Right atrium auricular region (tissue), 2 donors: ENCODE measurements at places on chromosomes 1 and 21.

DNA sequence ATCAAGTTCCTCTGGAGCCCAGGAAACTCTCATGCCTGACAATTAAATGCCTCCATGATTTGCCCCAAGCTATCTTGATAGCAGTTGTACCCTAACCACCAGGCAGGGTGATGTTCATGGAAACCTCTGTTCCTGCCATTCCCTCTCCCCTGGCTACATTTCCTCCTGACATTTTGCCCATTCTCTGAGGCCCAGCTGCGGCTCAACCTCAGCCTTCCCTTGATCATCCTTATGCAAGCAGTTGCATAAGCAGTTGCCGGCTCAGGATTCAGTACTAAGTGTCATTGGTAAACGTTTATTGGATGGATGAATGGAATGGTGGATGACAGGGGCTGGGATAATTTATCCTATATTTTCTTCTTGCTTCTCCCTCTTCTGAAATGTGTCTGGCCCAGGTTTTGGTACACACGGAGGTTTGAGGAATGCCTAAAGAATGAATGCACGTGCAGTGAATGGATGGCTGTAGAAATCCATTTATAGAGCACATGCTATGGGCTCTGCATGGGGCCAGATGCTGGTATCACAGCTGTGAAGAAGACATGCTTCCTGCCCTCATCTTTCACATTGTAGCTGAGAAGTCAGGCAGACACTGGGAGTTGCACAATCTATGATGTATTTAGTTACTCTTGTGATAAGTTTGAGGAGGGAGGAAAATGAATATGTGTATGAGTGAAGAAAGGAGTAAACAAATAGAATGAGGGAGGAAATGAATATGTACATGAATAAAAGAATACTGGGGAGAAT is 261.8 kb downstream of the FOXD2 start:
- DNase-seq, result no peak

- peak; percentile 61 for DNase-seq
Measured at GRCh38 chr1:209808059-209808581, 2.2 kb upstream of the IRF6 start.

- DNase-seq, result no peak
Measured at GRCh38 chr1:243375596-243375995, 119.8 kb downstream of the SDCCAG8 start.

- peak; percentile 67 for DNase-seq
Measured at GRCh38 chr1:33433509-33434362, 2.8 kb upstream of the PHC2 start.
